Right renal pelvis (tissue), 4 donors: ENCODE measurements at places on chromosomes 3 and 15. TPM values are rescaled to one million over a fixed set of nuclear protein-coding genes. Genes with fewer than 3 reads are reported as not detected.
A peak's percentile ranks its signal among the peaks of the same experiment; 100 is the strongest.

DNA sequence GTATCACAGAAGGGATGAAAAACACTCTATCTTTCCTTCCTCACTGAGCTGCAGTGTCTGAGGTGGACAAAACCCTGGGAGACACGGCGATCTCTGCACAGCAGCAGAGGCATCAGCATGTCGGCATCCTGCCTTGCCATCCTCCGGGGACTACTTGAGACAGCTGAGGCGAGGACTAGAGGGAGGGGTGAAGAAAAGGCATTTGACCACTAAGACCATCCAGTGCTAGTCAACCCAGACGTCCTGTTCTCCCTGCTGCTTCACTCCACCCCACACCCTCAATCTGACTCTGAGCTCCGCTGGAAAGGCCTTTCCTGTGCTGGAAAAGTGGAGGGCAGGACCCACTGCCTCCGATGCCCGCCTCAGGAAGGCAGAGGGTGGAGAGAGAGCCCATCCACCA, 67.3 kb downstream of the VGLL4 start:
- no peak for DNase-seq

DNA sequence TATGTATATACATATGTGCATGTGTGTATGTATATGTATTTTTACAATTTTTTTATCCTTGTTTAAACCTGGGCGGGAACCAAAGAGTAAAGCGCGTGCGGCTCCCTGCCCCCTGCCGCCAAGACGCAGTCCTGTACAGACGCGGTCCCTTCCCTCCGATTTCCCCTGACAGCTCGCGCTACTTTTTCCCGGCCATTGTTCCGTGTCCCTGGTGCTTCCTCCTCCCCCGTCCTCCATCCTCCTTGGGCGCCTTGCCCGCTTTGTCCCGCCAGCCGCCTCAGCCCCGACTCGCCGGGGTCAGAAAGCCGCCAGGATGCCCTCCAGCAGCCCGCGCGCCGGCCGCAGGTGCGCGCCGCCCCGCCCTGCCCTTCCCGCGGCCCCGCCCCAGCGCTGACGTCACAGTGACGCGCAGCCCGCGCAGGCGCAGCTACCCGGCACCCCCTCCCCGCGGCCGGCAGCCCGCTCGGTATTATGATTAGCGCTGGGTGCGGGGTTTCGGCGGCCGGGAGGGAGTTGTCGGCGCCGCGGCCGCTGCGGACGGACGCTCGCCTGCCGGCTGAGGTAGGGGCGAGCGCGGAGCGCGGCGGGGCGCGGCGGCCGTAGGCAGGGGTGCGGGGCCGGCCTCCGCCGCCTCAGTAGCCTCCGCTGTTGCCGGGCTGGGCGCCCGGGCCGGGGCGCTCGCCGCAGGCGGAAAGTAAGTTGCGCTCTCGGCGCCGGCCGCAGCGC, at the start of gene SNRK:
Gene SNRK, plus strand, starts transcription at position 426 of the 726 bp plus-strand sequence. CDS start 16,664 bp downstream, outside the sequence.
- DNase-seq: peak; percentile 80

GRCh38 chr3:50350213-50350526, 405 bp downstream of the NPRL2 start:
- no peak for DNase-seq

- no peak for DNase-seq
These were observed 409.8 kb downstream of the NTRK3 start for GRCh38 chr15:87846746-87847145.

DNA sequence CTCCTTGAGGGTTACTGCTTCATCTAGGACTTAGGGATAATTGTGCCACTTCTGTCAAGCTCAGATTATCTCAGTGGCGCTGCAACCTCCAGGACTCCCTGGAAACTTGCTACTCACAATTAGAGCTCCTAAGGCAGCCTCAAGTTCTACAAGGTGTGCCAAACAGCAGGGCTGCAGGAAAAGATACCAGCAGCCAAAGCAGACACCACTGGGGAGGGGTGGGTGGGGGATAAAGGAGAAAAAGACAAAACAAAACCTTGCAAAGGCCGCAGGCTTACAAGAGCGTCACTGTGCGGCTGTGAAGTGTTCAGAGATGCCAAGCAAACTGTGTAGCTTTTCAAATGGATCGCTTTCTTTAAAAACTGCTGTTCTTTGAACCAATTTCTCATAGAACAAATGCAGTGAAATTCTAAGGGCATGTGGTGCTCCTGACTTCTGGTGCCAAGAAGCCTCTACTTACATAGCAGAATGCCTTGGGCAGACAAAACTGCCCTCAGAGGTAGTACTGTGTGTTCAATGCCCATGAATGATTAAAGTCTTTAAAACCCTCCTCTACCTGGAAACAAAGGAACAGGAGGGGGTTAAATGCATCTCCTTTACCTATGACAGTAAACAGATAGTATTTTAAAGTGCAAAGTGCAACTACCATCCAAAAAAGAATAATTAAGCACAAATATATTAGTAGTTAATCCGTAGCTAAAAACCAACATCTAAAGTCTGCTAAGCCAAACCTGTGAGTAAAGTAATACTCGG, 353.4 kb downstream of the FOXP1 start:
- no peak for DNase-seq

DNA sequence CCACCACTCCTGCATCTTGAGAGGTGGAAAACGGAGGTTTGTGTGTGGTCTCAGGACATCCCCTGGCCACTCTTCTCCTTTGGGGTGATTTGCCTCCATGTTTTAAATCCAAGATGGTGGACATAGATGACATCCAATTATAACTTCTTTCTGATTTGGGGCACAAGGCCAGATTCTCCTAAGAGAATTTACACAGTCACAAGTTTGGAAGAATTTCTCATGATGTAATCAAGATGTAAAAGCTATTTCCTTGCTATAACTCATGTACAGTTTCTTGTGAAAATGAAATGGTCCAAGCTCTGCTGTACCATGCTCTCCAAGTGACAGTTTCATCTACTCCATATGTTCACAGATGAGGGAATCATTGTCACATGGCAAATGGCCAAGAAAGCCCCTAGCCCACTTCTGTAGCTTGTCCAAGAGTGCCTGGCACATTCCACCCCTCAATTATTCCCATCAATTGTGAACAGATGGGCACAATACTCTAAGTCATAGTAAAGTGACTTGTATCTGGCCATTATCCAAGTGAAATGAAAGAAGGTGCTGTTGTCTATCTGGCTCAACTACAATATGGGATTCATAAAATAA, 134.6 kb upstream of the ROPN1 start:
- DNase-seq: no peak

DNA sequence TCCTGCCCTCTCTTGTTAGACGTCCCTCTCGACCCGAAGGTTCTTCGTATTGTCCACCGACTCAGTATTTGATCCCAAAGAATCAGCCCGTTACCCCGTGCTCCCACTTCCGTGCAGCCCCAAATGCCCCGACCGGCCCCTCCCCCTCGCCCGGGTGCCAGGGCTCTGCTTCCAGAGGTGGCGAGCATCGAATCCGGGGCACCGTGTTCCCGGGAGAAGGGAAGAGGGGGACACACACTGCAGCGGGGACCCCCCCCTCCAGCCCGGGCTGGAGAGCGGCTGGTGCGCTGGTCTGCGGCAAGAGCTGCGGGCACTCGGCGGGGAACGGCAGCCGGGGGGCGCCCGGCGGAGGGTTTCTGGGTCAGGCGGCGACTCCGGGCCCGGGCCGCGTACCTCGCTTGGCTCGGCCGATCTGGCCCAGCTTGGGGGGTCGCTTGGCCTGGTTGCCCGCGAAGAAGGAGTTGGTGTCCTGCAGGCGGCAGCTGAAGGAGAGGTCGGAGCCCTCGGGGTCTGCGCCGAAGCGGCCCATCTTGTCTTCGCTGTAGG, 556 bp downstream of the CAMK2N2 start:
- DNase-seq: no peak

- DNase-seq: no peak
These were observed 95.3 kb downstream of the CHL1 start for GRCh38 chr3:291646-292436.

GRCh38 chr15:39362821-39363561, 217.9 kb upstream of the THBS1 start:
- peak; percentile 23 for DNase-seq

GRCh38 chr15:89367485-89368451, 33.1 kb upstream of the POLG start:
- no peak for DNase-seq

DNA sequence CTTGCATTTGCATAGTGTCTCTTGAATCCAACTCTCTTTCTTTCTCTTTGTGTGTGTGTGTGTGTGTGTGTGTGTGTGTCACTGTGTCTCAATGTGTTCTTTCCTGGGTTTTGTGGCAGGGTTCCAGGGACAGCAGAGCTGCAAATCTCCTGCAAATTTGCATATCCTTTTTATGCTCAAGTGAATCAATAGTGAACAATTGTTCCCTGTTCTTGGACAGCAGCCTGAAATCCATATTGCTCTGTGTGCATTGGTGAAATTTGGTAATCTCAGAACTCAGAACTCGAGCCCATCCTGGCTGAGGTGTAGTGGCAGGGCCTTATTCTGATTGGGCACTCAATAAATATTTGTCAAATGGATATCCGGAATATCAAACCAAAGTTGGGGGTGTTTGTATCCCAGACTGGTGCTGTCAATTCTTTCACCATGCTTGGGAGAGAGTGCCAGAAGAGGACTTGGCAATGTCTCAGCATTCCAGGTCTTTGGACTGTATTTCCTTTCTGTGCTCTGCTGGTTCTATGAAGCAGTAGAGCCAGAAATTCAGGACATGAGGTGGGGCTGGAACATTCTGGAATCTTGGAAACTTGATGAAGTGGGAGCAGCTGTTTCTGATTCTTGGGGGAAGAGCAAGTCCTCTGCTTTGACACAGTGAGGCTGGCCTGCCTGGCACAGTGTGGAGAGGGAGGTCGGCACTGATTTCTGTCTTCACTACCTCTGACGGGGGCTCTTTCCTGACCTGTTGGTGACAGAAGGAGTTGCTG, 380.6 kb upstream of the C2CD4B start:
- DNase-seq: no peak

GRCh38 chr15:79702621-79703020, 194.2 kb downstream of the MTHFS start:
- no peak for DNase-seq

DNA sequence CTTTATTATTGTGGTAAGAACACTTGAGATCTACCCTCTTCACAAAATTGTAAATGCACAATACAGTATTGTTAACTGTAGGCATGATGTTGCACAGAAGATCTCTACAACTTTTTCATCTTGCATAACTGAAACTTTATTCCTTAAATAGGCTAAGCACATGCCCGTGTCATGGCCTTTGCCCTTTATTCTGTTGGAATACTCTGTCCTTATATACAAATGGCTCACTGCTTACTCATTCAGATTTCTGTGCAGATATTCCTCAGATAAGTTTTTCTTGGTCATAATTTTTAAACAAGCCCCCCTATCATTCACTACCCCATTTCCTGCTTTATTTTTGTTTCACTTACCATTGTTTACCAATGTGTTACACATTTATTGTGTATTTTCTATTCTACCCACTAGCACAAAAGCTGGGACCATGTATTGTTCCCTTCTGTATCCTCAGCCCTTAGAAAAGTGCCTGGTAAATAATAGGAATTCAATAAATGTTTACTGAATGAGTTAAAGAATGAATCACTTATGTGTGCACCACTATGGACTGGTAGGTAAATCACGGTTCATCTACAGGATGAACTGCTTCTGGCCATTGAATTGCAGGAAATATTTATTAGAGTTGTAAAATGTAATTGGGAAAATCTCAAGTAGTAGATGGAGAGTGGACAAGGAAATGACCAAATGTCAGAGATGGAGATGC, 151.0 kb downstream of the CPNE4 start:
- DNase-seq: no peak

DNA sequence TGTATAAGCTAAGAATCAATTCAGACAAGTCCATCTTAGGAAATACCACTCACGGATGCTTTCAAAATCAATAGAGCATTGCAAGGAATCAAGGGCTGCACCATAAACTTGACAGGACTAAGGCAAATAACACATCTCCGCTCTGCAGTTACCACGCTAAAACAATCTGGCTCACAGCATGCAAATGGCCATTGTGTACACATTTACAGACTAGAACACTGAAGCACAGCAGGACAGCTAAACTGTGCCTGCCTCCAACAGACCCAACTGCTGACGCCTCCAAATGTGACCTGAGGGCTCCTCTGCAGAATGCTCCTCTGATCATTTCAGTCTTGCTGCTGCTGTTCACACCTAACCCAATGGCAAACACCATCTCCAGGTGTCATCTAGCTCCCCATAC, 104.3 kb downstream of the MEX3B start:
- DNase-seq: no peak

GRCh38 chr3:7504886-7505775, 644.2 kb downstream of the GRM7 start:
- no peak for DNase-seq

DNA sequence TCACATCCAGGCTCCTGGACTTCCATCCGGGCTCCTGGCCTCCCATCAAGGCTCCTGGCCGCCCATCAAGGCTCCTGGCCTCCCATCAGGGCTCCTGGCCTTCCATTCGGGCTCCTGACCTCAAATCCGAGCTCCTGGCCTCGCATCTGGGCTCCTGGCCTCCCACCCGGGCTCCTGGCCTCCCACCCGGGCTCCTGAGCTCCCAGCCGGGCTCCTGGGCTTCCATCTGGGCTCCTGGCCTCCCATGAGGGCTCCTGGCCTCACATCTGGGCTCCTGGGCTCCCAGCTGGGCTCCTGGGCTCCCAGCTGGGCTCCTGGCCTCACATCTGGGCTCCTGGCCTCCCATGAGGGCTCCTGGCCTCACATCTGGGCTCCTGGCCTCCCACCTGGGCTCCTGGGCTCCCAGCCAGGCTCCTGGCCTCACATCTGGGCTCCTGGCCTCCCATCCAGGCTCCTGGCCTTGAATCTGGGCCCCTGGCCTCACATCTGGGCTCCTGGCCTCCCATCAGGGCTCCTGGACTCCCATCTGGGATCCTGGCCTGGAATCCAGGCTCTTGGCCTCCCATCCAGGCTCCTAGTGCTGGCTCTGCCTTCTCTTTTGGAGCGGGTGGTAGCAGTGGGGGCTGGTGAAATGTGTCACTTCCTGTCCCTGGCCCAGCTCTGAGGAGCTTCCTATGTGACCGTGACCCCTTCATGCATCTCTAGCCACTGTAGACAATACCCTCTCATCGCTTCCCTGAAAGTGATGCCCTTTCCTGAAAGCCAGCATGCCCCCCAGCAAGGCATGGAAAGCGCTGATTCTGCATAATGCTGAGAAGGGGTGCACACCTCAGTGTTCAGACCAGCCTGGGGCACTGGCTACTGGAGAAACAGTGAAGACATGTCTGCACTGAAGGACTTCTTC, 62.7 kb upstream of the BLM start:
- DNase-seq: no peak

DNA sequence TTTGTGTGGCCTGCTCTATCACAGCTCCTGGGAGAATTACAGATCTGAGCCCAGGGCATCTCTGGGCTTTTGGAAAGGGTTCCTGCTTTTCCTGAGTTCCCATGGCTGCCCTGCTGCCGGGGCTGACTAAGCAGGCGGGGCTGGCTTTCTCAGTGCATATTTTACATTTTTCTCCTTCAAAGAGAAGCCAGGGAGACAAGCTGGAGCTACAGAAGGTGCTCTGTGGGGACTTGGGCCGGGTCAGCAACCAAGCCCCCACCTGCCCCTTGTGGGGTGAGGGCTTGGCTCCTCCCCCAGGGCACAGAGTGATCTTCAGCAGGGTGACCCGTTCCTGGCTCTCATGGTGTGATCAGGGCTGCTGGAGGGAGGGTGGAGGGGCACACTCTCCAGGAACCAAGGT, 17.4 kb downstream of the ABTB1 start:
- DNase-seq: no peak

- no peak for DNase-seq
These were observed 816.3 kb downstream of the FHIT start for GRCh38 chr3:60434950-60435349.

Gene BFSP2
- not detected for polyA plus RNA-seq

Gene HRH1
- 2.3 TPM for polyA plus RNA-seq

Gene TMC3
- polyA plus RNA-seq: 0.20 TPM

Gene ISLR
- 72.9 TPM for polyA plus RNA-seq

Gene PLIN1
- polyA plus RNA-seq: 0.68 TPM

Gene RAD51
- 14.0 TPM for polyA plus RNA-seq

Gene VIPR1
- 1.1 TPM for polyA plus RNA-seq

Gene CFAP92
- polyA plus RNA-seq: 1.5 TPM

Gene STRIT1
- 3.3 TPM for polyA plus RNA-seq

Gene ACKR4
- 1.5 TPM for polyA plus RNA-seq
